ENCODE measurements at places on chromosomes 11 and 22.

- no peak for DNase-seq
Measured at GRCh38 chr11:15119826-15120225, 5.1 kb downstream of the INSC start.

DNA sequence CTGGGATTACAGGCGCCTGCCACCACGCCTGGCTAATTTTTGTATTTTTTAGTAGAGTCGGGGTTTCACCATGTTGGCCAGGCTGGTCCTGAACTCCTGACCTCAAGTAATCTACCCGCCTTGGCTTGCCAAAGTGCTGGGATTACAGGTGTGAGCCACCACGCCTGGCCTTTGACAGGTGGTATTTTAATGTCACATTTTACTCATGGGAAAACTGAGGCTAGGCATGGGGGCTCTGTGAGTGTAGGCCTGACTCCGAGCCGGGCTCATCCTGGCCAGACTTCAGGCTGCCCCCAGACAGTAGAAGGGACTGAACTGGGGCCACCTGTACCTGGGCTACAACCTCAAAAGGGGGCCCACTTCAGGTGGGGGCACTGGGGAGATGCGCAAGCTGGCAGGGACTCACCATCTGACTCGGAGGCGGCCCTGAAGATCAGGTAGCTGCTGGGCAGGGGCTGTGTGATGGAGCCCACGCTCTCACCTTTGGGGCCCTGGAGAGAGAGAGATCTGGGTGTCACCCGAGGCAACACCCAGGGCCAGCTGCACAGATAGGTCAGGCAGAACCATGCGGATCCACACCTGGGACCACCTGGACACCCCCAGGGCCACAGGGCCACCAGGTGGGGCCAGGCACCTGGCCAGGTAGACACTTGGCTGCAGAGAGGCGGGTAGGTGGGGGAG, 45.8 kb downstream of the OSBPL5 start:
- DNase-seq, result no peak

DNA sequence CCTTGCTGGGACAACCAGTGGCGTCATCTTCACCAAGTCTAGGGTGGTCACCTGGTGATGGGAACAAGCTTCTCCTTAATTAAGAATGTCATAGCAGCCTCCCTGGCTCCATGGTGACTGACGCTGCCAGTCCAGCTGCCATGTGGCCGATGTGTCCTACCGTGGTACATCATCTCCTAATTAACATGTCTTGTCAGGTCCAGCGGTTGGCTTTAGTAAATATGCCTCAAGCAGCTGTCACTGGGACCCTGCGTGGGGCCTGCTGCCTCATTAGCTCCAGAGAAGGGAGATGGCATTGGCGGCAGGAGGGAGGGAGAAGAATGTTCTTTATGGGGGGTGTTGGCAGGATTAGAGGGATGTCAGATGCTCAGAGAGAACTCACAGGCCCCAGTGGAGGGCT, 271.9 kb downstream of the ST3GAL4 start:
- DNase-seq, result no peak

- DNase-seq, result no peak
Measured at GRCh38 chr22:36737776-36738175, 34.2 kb upstream of the CACNG2 start.

DNA sequence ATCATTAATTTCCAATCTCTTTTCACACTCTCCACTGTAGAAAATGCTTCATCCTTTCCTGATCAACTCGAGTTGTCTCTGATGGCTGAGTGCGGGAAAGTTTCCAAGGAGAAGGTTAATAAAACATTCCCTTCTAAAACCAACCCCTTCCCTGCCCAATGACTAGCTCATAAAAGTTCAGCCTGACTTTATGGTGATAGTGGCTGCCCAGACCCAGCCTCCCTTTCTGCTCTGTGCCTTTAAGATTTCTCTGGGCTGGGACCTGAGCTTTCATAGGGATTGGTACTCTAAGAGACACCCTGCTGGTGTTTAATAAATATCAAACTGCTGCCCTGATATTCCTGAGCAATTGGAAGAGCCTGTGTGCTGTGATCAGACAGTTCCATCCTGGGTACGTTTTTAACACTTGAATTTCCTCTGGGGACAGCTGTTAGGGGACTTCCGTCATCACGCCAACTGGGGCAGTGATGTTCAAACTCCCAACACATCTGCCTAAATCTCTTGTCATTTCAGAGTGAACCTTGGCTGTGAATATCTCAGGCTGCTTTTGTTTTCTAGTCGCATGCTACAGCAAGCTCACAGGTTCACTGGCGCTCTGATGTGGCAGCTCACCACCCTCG, 195.0 kb upstream of the KIRREL3 start:
- DNase-seq, result no peak
